ENCODE measurements at places on chromosomes 2 and 18. TPM values are rescaled to one million over a fixed set of nuclear protein-coding genes. Genes with fewer than 3 reads are reported as not detected.

The NT5DC4 gene
- total RNA-seq, result not detected

The RPL31 gene
- 914 TPM for total RNA-seq

The NAT8 gene
- total RNA-seq, result not detected

The PLGLB1 gene
- total RNA-seq, result 4.0 TPM

The SKOR2 gene
- total RNA-seq, result not detected

The CYRIA gene
- 1.8 TPM for total RNA-seq

The TRABD2A gene
- total RNA-seq, result 66.6 TPM

The CIDEA gene
- total RNA-seq, result not detected

The IL1B gene
- not detected for total RNA-seq

The TOGARAM2 gene
- total RNA-seq, result 6.4 TPM

The SESTD1 gene
- total RNA-seq, result 13.4 TPM

The ABCG5 gene
- not detected for total RNA-seq

The ALKAL2 gene
- 1.1 TPM for total RNA-seq
